ENCODE measurements at places on chromosomes 3 and 15.

DNA sequence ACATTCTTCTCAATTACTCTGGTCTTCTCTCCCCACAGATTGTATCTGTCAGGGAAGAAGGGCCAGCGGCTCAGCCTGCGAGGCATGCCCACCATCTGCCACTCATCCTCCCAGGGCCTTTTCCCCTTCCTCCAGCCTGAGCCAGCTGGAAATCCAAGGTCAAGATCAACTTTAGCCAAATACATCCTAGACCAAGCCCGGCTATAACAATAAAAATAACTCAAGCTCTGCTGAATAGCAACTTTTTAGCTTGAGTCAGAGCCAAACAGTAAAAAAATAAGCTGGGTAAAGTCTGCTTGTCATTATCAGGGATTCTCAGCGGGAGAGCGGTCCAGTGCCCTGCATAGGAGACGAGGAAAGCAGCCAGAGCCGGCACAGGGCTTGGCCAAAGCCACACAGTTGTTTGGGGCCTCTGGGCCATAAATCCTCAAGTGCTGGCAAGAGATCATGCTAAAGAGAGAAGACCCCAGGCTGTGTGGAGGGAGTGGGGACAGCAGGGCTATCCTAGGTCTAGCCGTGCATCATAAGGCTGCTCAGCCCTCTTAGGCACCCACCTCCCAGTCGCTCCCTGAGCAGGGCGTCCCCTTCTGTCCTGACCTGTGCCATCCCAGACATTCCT is 76.2 kb upstream of the HERC1 start:
- peak; percentile 8 for DNase-seq

- DNase-seq, result no peak
Measured at GRCh38 chr15:63506537-63507035, 2.2 kb downstream of the USP3 start.

DNA sequence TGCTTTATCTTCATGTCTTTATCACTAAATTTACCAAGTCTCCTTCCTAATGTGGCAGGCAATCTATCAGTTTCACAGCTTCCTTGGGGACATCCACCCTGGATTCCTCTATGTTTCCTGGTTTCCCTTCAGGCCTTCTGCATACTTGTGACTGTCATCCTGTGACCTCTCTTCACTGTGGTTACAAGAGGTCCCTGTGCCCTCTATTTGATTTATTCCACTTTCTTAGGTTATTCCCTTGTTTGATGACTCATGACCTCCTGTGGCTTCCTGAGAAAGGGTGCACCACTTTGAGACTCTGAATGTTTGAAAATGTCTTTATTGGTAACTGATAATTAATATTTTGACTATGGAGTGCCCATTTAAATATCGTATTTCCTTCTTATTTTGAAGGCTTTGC is 60.5 kb upstream of the KY start:
- no peak for DNase-seq

DNA sequence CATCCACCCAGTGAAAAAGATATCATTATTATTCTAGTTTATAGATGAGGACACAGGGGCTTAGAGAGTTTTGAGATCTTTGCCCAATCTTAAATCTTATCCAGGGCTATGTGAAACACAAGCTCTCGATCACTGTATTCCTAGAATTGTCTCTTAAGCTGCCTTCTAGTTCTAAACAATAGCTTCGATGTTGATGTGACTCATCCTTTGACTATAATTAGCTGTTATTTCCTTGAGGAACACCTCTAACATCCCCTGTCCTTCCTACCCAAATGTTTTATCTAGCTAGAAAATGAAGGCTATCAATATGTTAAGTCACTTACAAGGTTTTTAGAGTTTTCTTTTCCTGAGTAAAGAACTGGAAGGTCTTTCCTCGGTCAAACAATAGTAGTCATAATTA is 83.1 kb upstream of the STAC start:
- DNase-seq, result no peak

DNA sequence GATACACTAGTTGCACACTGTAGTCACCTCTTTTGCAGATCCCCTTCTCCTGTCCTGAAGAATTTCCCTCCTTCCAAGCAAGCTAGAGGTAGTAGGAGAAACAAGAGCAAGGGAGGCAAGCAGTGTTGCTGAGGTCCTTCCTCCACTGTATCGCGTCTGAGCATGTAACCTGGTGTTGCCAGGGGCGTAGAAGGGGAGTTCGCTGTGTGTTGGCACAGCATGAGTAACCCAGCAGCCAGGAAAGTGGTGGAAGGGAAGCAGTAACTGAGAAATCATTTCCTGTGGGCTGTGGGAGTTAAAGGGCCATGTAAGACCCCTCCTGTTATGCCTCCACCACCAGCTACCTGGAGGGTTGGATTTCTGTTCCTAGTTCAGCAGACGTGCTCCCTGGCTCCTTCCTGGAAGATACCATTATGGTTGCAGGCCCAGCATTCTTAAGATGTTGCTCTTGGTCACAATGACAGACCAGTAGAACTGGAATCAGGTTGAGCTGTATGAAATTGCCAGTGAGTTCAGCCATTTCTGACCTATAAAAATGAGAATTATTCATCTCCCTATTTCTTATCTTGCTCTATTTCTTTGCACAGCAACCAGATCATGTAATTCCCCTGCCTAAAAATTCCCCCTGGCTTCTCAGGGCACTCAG is 215.3 kb upstream of the TOPAZ1 start:
- no peak for DNase-seq

- DNase-seq, result no peak
Measured at GRCh38 chr15:70539912-70540530, 223.3 kb downstream of the UACA start.

- no peak for DNase-seq
Measured at GRCh38 chr3:157098823-157099185, 61.1 kb downstream of the CCNL1 start.

- peak; percentile 18 for DNase-seq
Measured at GRCh38 chr15:60392601-60392985, 5.2 kb downstream of the ANXA2 start.

- no peak for DNase-seq
Measured at GRCh38 chr15:99979371-99979770, 246.1 kb upstream of the LYSMD4 start.

DNA sequence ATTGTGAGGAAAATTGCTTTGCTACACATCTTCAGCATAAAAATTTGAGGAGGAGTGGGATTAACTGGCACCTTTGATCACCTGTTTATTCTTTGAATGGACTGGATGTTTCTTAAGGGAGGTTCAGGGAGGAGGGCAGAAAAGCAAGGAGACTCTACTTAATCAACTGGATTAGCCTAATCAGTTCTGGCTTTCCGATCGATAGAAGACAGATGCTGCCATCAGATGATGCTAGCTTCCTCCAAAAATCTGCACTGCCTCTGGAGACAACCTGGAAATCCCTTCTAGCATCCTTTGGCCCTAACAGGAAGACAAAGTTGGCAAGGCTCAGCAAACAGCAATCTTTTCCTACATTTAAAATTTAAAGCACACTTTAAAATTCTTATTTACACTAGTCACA is 197.8 kb downstream of the EBLN2 start:
- no peak for DNase-seq

DNA sequence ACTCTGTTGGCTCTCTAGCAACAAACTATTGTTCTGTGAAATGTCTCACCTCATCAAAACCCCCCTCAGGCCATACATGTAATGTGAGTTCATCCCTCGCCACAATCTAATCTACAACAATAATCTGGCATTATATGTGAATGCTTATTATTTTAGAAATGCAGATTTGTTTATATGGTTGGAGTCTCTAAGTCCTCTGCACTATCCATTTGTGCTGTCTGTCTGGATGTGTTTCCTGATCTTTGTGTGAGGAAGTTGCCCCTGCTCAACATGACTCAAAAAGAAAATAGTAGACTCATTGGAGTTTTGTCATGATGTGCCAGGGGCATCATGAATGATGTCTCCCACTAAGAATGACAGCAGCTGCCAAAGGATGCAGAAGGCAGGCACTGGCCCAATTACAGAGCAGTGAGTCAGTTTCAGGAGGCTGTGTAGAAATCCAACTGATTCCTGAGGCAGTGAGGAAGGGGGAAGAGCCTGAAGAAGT is 161.6 kb upstream of the PDZRN3 start:
- no peak for DNase-seq

DNA sequence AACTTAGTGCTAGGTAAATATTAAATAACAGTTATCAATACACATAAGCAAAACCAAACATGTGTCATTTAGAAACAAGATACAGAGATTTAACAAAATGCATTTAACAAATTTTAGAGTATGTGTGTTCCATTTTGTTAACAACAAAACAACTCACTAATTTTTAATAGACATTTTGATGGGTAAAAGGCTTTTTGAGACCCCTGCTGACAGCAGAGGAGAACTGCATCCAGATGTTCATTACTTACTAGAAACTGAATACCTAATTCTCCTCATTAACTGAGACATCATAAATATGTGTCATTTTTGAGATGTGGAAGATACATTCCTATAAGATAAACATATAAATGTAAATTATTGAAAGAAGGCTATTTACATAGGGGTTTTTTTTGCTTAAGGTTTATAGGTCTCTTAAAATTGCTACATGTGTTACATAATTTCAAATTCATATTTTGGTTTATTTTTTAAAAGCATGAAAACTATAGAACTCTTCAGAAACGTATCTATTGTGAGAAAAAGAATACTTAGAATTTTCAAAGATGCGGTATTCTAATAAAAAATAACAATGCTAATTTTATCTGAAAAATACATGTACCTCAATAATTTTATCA is 1009.8 kb downstream of the TUSC7 start:
- DNase-seq, result peak; percentile 49

- no peak for DNase-seq
Measured at GRCh38 chr15:57313134-57313483, 63.2 kb upstream of the CGNL1 start.

DNA sequence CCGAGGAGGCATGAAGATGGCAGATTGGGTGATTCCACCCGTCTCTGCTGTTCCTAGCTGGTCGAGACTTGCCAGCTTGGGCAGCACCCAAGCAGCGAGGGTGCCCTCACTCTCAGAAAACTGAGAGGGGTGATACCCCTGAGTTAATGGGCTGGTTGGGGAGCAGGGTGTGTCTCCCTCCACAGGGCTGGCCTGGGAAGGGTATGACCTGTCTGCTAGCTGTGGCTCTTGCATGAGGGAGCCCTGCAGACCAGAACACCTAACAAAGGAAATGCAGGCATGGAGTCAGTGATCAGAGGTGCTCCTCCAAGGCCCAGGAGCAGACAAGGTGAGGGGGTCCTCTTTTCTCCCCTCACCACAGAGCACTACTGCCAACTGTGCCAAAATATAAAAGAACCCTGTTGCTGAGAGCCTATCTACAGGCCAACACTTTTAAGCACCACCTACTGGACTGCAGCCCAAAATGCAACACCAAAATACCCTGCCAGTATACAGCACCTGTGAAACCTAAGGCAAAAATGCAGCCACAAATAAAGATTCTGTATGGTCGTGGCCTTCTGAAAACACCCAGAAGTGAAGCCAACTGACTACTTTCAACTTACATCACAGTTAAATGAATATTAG is 35.8 kb upstream of the PPM1L start:
- peak; percentile 18 for DNase-seq

GRCh38 chr3:172846706-172847105 is 96.2 kb downstream of the ECT2 start:
- DNase-seq, result no peak
